ENCODE measurements at places on chromosomes 7 and 10. TPM values are rescaled to one million over a fixed set of nuclear protein-coding genes. Genes with fewer than 3 reads are reported as not detected.

- DNase-seq, result no peak
Observed at GRCh38 chr7:132361146-132361545, 215.1 kb downstream of the PLXNA4 start.

GRCh38 chr7:129773328-129773731 lies 161.8 kb downstream of the NRF1 start:
- DNase-seq, result peak; percentile 44

- no peak for DNase-seq
Observed at GRCh38 chr10:72353028-72353964, 1.4 kb downstream of the DNAJB12 start.

DNA sequence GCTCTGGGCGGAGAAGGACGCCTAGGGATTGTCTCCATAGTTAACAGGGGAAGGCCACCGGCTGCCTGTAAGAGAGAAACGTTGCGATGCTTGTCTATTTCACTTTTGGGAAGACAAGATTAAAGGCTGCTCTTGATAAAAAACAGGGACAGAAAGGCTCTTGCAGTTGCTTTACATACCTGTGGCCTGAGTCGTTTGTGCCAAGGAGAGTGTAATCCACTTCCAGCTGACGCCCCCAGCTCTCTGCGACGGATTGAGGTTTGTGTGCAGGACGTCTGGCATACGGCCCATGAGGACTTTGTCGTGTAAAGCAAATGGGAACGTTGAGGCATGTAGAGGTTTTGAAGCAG lies 1.1 kb downstream of the MAP3K8 start:
- peak; percentile 55 for DNase-seq

DNA sequence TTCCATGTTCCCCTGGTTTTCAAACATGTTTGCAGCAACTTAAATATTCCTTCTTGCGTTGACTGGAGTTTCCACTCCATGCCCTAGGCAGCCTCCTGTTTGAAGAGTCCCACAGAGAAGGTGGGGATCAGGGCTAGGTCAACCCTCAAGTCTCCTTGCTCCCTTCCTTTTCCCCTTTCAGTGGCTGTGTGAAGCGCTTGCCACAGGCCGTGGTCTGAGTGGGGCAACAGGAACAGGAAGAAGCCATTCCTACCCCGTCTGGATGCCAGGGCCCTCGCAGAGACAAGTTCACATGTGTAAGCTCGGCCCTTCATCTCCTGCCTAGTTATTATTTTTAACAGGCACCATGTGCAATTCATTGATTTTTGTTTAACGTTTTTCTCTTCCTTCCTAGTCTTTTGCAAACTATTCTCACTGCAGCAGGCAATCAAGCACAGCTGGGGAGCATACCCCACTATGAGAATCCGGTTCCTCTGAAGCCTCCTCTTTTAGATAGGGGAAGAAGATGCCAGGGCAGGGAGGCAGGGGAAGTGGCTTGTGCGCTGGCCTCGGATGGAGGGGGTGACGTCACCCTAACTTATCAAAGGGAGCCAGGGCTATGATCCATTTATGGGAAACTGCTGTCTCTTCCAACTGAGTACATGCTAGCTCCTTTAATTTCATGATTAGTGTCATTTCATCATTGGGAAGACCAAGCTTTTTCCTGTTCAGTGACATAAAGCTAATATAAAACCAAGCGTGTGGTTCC lies 64.2 kb downstream of the PRLHR start:
- peak; percentile 16 for DNase-seq

MKI67 gene
- 41.8 TPM for total RNA-seq

CHCHD1 gene
- total RNA-seq, result 70.7 TPM

EMX2 gene
- not detected for total RNA-seq

SP8 gene
- not detected for total RNA-seq

GRCh38 chr7:41627645-41628298 lies 75.1 kb downstream of the INHBA start:
- no peak for DNase-seq

- peak; percentile 58 for DNase-seq
Observed at GRCh38 chr10:7410862-7411670, at the start of gene SFMBT2. SFMBT2 (minus strand) TSS chr10:7411034; CDS start chr10:7381898, 29,136 bp downstream.

GRCh38 chr10:75140246-75140645 lies 28.8 kb downstream of the SAMD8 start:
- DNase-seq, result no peak

SLC13A1 gene
- total RNA-seq, result not detected

SPAM1 gene
- total RNA-seq, result not detected

- DNase-seq, result no peak
Observed at GRCh38 chr7:65404020-65404419, 30.4 kb downstream of the ZNF92 start.

GRCh38 chr10:131180086-131180485 lies 131.4 kb downstream of the TCERG1L start:
- DNase-seq, result no peak

ZNF804B gene
- not detected for total RNA-seq

MNX1 gene
- total RNA-seq, result 2.0 TPM

MALRD1 gene
- not detected for total RNA-seq
